Smooth muscle cell of the umbilical artery (primary cell): ENCODE measurements at places on chromosomes 3 and 15. TPM values are rescaled to one million over a fixed set of nuclear protein-coding genes. Genes with fewer than 3 reads are reported as not detected.

MEX3B gene
- total RNA-seq, result 7.7 and 10.5 TPM in 2 replicates

PIERCE2 gene
- total RNA-seq, result 0.89 and 1.1 TPM in 2 replicates

DVL3 gene
- 41.6 and 63.3 TPM in 2 replicates for total RNA-seq

OR5K2 gene
- total RNA-seq, result not detected in 2 replicates

ZDHHC23 gene
- total RNA-seq, result 0.89 and 1.0 TPM in 2 replicates
